ENCODE measurements at places on chromosomes 16 and 17. TPM values are rescaled to one million over a fixed set of nuclear protein-coding genes. Genes with fewer than 3 reads are reported as not detected.

Gene MYH13
- not detected for total RNA-seq

Gene GRN
- 197 TPM for total RNA-seq

Gene RRAD
- total RNA-seq = 12.1 TPM

Gene ADORA2B
- total RNA-seq = 15.8 TPM

Gene PMFBP1
- total RNA-seq = 0.05 TPM

Gene FSCN2
- 1.1 TPM for total RNA-seq

Gene NPIPA8
- total RNA-seq = 0.31 TPM

Gene NPIPB6
- total RNA-seq = 2.0 TPM

Gene MYOCD
- total RNA-seq = 1.6 TPM

Gene IL17C
- total RNA-seq = not detected

Gene EVPLL
- total RNA-seq = 0.06 TPM

Gene MRM3
- 41.9 TPM for total RNA-seq

Gene PDIA2
- total RNA-seq = 0.13 TPM

Gene TPSG1
- total RNA-seq = not detected

Gene BTBD17
- not detected for total RNA-seq

Gene ATP2C2
- 0.09 TPM for total RNA-seq

Gene IGFALS
- total RNA-seq = not detected

Gene CLDN9
- total RNA-seq = 0.30 TPM

Gene SPN
- total RNA-seq = not detected

Gene CTRB2
- total RNA-seq = not detected

Gene KRTAP9-2
- total RNA-seq = not detected

Gene DOC2A
- 3.3 TPM for total RNA-seq

Gene CD300C
- total RNA-seq = 0.08 TPM

Gene MILR1
- total RNA-seq = 1.0 TPM

Gene STH
- not detected for total RNA-seq

Gene BCAR1
- 86.6 TPM for total RNA-seq

Gene EFCAB5
- total RNA-seq = 0.74 TPM

Gene KIF19
- total RNA-seq = not detected

Gene ADAMTS18
- not detected for total RNA-seq

Gene AANAT
- 0.51 TPM for total RNA-seq

Gene ABCA8
- 0.30 TPM for total RNA-seq

Gene HSD17B2
- total RNA-seq = 0.16 TPM

Gene ST6GALNAC2
- 0.32 TPM for total RNA-seq

Gene MYH1
- total RNA-seq = not detected

Gene MCRIP1
- total RNA-seq = 93.2 TPM

Gene ABCC1
- total RNA-seq = 110 TPM

Gene TP53TG3F
- 0.16 TPM for total RNA-seq

Gene GCGR
- total RNA-seq = not detected

Gene NOD2
- not detected for total RNA-seq

Gene DPEP2
- total RNA-seq = not detected
